ENCODE measurements at places on chromosomes 2 and 18. TPM values are rescaled to one million over a fixed set of nuclear protein-coding genes. Genes with fewer than 3 reads are reported as not detected.

DNA sequence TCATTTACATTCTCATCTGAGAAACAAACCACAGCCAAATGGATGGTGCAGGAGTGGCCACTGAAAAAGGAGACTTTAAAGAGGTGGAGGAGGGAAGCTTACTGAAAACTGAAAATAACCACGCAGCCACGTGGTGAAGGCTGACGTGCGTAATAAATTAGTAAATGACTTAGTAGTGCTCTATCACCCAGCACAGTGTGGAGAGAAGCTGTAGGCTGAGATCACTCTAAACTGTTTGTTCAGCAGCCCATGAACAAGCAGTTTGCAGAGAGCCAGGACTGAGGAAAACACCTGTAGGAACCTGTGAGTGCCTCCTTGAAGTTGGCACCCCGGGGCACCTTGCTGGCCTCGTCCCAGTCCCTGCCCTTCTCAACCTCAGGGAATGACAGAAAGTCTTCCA lies 193.0 kb downstream of the TXNL1 start:
- no peaks in the 10 kb centered on the region for H3K4me1 ChIP-seq
- DNase-seq, result no peak
- no peak overlapping the region for H3K27ac ChIP-seq
- H3K27me3 ChIP-seq, result no peaks in the 10 kb centered on the region
- no peaks in the 10 kb centered on the region for H3K36me3 ChIP-seq
- H3K4me3 ChIP-seq, result no peak overlapping the region

- H3K36me3 ChIP-seq, result no peaks in the 10 kb centered on the region
- H3K27ac ChIP-seq, result no peak overlapping the region
- H3K4me1 ChIP-seq, result no peaks in the 10 kb centered on the region
Measured at GRCh38 chr2:51981783-51982182, 949.9 kb upstream of the NRXN1 start.

- peaks cover 10% of the 10 kb centered on the region for H3K4me1 ChIP-seq
- no peak overlapping the region for H3K4me3 ChIP-seq
- H3K27me3 ChIP-seq, result no peaks in the 10 kb centered on the region
- H3K27ac ChIP-seq, result no peak overlapping the region
- DNase-seq, result no peak
Measured at GRCh38 chr2:96489663-96490062, 15.5 kb downstream of the NEURL3 start.

GRCh38 chr18:49976001-49976400 lies 162.7 kb upstream of the ACAA2 start:
- no peak overlapping the region for H3K4me3 ChIP-seq
- no peak overlapping the region for H3K27ac ChIP-seq
- no peaks in the 10 kb centered on the region for H3K27me3 ChIP-seq
- no peaks in the 10 kb centered on the region for H3K4me1 ChIP-seq
- H3K36me3 ChIP-seq, result no peaks in the 10 kb centered on the region

GRCh38 chr2:15734674-15735483 lies 143.2 kb downstream of the DDX1 start:
- no peak for DNase-seq
- H3K27ac ChIP-seq, result no peak overlapping the region
- H3K4me3 ChIP-seq, result no peak overlapping the region
- H3K4me1 ChIP-seq, result peaks cover 20% of the 10 kb centered on the region

DNA sequence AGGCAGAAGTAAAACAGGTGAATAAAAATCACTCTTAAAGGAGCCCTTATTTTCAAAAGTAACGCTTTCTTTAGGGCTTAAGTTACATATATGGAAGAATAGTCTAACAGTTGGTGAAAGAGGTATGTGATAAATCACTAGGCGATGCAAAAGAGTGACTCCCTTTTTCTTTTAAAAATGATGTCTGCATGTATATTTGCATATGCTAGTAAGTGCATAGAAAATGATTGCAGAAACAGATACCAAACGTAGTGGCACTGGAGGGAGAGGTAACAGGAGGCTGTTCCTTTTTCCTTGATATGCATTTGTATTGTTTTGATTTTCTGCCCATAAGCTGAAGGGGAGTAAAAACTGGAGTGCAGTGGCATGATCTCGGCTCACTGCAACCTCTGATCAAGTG lies 158.3 kb downstream of the PRPF40A start:
- H3K4me3 ChIP-seq, result no peak overlapping the region
- H3K27ac ChIP-seq, result no peak overlapping the region
- H3K36me3 ChIP-seq, result no peaks in the 10 kb centered on the region

- H3K4me1 ChIP-seq, result no peaks in the 10 kb centered on the region
- H3K4me3 ChIP-seq, result no peak overlapping the region
- DNase-seq, result no peak
- H3K36me3 ChIP-seq, result peaks cover 8% of the 10 kb centered on the region
Measured at GRCh38 chr2:224847961-224848850, 132.0 kb upstream of the CCDC195 start.

GRCh38 chr2:166406374-166406773 lies 30.6 kb upstream of the SCN9A start:
- DNase-seq, result no peak
- no peaks in the 10 kb centered on the region for H3K27me3 ChIP-seq
- no peak overlapping the region for H3K4me3 ChIP-seq
- no peaks in the 10 kb centered on the region for H3K36me3 ChIP-seq
- H3K27ac ChIP-seq, result no peak overlapping the region

DNA sequence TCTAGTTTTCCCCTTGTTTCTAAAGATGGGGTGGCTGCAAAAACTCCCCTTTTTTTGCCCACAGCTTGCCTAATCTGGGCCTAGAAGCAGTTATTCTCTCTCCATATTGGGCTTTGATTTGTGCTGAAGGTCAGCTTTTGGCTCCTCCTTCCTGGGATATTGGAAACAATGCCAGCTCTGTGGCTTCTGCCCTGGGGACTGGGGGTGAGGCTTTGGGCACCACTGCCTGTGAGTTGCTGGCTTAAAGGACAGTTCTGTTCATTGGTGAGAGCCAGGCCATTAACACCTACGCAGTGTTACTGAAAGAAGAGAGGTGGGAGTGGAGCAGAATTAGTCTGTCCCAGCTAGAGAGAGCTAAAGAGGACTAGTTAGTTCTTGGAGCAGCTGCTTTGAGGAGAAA lies 4.3 kb downstream of the UBXN2A start:
- H3K36me3 ChIP-seq, result no peaks in the 10 kb centered on the region
- no peak for DNase-seq
- no peaks in the 10 kb centered on the region for H3K27me3 ChIP-seq
- no peak overlapping the region for H3K4me3 ChIP-seq
- H3K27ac ChIP-seq, result no peak overlapping the region

DNA sequence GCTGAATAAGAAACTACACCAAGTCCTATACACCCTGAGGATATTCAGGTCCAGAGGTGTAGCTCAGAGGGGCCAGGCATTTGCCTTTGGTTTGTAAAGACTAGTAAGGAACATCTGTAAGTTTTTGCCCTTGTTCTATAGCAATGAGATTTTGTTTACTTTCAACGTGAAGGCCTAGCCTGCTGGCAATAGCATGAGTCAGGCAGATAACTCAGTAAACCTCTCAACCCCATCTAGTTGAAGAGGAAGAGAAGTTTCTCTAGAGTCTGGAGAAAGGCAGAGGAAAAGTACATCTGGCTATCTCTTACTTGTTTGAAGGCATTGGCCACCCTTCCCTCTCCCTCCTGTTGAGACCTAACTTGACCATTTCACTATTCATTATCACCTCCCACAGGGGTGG lies 70.3 kb upstream of the ZNF521 start:
- no peak for DNase-seq
- no peak overlapping the region for H3K4me3 ChIP-seq
- H3K4me1 ChIP-seq, result no peaks in the 10 kb centered on the region
- no peaks in the 10 kb centered on the region for H3K27me3 ChIP-seq

DNA sequence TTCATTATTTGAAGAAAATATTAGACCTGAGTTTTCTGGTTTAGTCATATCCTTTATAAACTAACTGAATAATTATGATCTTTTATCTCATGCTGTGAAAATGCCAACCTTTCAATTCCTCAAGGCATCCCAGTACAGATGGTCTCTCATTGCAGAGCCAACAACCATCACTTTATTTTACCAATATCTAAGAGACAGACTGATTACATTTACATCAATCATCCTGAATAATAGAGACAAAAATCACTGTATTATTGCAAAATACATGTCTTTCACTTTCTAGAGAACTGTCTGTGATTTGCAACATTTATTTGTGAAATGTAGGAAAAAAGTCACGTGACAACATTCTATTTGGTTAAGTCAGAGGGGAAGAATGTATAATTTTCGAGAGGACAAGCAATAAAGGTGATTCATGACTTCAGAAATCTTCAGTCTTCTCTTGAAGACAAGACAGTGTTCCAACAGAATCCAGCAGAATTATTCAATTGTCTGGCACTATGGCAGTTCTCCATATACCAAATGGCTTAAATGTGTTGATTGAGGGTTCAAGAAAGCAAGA lies 503.6 kb upstream of the SYT4 start:
- no peak overlapping the region for H3K4me3 ChIP-seq
- no peak overlapping the region for H3K27ac ChIP-seq
- no peak for DNase-seq
- no peaks in the 10 kb centered on the region for H3K4me1 ChIP-seq
- no peaks in the 10 kb centered on the region for H3K36me3 ChIP-seq
- H3K27me3 ChIP-seq, result no peaks in the 10 kb centered on the region

- H3K36me3 ChIP-seq, result no peaks in the 10 kb centered on the region
- H3K4me1 ChIP-seq, result no peaks in the 10 kb centered on the region
- H3K27me3 ChIP-seq, result no peaks in the 10 kb centered on the region
- no peak overlapping the region for H3K4me3 ChIP-seq
Measured at GRCh38 chr2:67321588-67321903, 75.6 kb upstream of the ETAA1 start.

DNA sequence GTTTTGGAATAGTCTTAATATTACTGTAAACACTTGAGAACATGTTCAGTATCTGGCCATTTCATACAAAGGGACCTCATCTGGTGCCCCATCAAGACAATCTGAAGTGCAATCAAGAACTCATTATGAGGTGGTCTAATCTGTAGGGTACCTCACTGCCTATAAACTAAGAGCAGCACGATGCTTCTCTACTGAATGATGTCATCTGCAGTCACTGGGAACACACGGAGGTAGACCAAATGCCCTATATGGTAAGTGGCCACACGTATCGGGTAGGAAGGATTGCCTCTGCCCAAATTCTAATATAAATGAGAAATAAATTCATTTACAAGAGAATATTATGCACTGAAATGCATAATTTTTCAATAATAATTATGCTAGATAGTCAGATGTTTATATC lies 90.4 kb downstream of the SLC8A1 start:
- H3K27ac ChIP-seq, result no peak overlapping the region
- no peaks in the 10 kb centered on the region for H3K36me3 ChIP-seq
- no peaks in the 10 kb centered on the region for H3K4me1 ChIP-seq
- no peaks in the 10 kb centered on the region for H3K27me3 ChIP-seq

Gene IL36RN
- not detected for polyA plus RNA-seq

Gene HTR2B
- polyA plus RNA-seq, result not detected

Gene ALLC
- not detected for polyA plus RNA-seq

Gene SLC5A7
- not detected for polyA plus RNA-seq

Gene HOXD9
- polyA plus RNA-seq, result not detected

Gene KDSR
- 6.4 TPM for polyA plus RNA-seq

Gene NEB
- polyA plus RNA-seq, result 4.0 TPM

Gene LRRC30
- not detected for polyA plus RNA-seq

Gene GDF7
- polyA plus RNA-seq, result 7.0 TPM

Gene CHRNA1
- 0.07 TPM for polyA plus RNA-seq

Data from B cell (primary cell).